Aorta (tissue), 5 donors: ENCODE measurements at places on chromosomes 1 and 21. TPM values are rescaled to one million over a fixed set of nuclear protein-coding genes. Genes with fewer than 3 reads are reported as not detected.
A peak's percentile ranks its signal among the peaks of the same experiment; 100 is the strongest.

KIAA0040 gene
- total RNA-seq, result 23.0 TPM

DNA sequence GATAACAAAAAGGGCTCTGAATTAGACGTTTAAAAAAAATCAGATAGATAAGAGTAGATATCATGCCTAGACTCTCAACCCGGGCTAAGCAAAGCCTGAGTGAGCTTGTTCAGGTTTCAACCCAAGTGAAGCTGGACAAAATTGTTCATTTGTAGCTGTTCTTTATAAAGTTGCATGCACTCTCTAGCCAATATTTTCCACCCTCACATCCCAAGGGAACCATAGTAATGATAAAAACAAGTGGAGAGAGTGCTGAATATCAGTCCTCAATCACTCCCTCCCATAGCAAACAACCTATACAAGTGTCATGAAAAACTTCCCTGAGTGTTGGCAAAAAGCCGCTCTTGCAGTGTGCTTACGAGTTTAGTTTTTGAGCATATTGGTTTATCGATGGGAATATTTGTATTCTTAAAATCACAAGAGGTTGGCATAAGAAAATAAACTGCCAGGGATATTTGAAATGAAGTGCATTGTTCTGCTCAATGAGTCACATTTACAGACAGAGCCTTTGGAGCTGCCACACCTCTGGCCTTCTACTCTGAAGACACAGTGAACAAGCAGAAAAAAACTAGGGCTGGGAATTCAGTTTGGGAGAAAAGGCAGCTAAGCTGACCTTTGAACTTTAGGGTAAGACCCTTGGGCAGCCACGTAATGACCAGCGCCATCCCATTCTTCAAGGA is 2.2 kb upstream of the CLCA2 start:
- no peak overlapping the region for H3K4me3 ChIP-seq
- DNase-seq, result no peak
- no peaks in the 10 kb centered on the region for H3K4me1 ChIP-seq
- H3K27ac ChIP-seq, result no peak overlapping the region

DSCAM gene
- total RNA-seq, result not detected

DNA sequence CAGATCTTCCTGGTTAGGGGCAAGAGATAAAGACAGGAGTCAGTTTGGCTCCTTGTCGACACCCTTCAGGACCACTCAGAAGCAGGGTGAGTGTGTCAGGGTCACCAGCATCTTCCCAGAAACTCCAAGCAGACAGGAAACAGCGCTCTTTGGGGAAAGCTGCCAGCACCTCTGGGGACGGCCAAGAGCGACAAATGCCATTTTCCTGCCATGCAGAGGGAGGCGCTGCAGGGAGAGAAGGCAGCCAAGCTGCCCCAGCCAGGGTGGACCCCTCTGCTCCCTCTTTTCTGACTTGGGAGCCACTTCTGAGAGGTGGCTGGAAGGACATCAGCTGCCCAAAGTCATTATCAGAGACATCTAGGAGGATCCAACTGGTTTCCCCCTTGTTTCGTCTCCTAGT is 29.0 kb downstream of the SIM2 start:
- no peaks in the 10 kb centered on the region for H3K36me3 ChIP-seq
- no peak overlapping the region for H3K4me3 ChIP-seq

DNA sequence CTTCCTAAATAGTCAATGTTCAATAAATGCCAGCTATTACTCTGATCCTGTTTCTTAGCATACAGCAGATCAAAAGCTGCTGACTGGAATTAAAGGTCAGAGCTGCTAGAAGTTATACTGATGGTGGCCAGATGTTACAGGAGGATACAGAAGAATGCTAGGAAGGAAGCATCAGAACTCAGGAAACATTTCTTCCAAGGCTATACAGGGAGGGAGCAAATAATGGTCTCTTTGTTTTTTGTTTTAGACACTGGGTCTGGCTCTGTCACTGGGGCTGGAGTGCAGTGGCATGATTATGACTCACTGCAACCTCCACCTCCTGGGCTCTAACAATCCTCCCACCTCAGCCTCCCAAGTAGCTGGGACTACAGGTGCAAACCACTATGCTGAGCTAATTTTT is 175.5 kb downstream of the RGS7 start:
- H3K36me3 ChIP-seq, result no peaks in the 10 kb centered on the region
- H3K4me3 ChIP-seq, result no peak overlapping the region
- H3K27me3 ChIP-seq, result no peaks in the 10 kb centered on the region
- H3K27ac ChIP-seq, result no peak overlapping the region
- DNase-seq, result no peak

GRCh38 chr1:85200463-85201339 is at the start of gene SYDE2:
SYDE2 (minus strand) TSS chr1:85201016; CDS start chr1:85200996, 20 bp downstream.
- peak within 1 kb of the TSS; percentile 90 for H3K27ac ChIP-seq
- no peaks in the 10 kb centered on the region for H3K36me3 ChIP-seq
- DNase-seq, result peak; percentile 91
- H3K4me1 ChIP-seq, result no peaks in the 10 kb centered on the region
- H3K27me3 ChIP-seq, result no peaks in the 10 kb centered on the region

DNALI1 gene
- 6.2 TPM for total RNA-seq

- no peaks in the 10 kb centered on the region for H3K36me3 ChIP-seq
- H3K27me3 ChIP-seq, result no peaks in the 10 kb centered on the region
- no peaks in the 10 kb centered on the region for H3K4me1 ChIP-seq
Measured at GRCh38 chr1:118989006-118989815, 1.1 kb upstream of the TBX15 start.

- H3K36me3 ChIP-seq, result no peaks in the 10 kb centered on the region
- H3K4me3 ChIP-seq, result peak overlapping the region; percentile 51
- peak; percentile 97 for DNase-seq
Measured at GRCh38 chr1:155134880-155135414, 705 bp upstream of the SLC50A1 start.

WNT4 gene
- not detected for total RNA-seq

FLVCR1 gene
- 7.7 TPM for total RNA-seq

ADORA1 gene
- 2.5 TPM for total RNA-seq

CD2 gene
- total RNA-seq, result 4.3 TPM

STIL gene
- 2.9 TPM for total RNA-seq

MPL gene
- total RNA-seq, result 0.18 TPM

DNA sequence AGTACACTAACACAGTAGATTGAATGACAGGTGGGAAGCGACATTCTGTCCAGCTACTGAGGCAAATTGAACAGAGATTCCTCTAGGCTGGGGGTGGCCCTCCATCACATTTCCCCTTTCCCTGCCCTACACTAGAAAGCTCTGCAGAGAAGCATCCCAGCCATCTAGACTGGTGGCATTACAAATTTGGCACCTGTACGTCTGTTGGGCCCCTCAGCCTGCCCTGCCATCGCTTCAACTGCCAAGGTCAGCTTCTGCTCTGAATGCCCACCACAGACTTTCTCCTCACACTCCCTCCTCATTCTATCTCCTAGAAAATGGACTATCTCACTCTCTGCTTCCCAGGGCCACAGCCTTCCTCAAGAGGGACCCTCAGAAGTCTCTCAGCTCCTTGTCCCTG is 16.7 kb downstream of the TRABD2B start:
- no peak overlapping the region for H3K4me3 ChIP-seq
- no peaks in the 10 kb centered on the region for H3K27me3 ChIP-seq
- H3K27ac ChIP-seq, result no peak overlapping the region
- no peaks in the 10 kb centered on the region for H3K36me3 ChIP-seq
- no peak for DNase-seq
- no peaks in the 10 kb centered on the region for H3K4me1 ChIP-seq

DNA sequence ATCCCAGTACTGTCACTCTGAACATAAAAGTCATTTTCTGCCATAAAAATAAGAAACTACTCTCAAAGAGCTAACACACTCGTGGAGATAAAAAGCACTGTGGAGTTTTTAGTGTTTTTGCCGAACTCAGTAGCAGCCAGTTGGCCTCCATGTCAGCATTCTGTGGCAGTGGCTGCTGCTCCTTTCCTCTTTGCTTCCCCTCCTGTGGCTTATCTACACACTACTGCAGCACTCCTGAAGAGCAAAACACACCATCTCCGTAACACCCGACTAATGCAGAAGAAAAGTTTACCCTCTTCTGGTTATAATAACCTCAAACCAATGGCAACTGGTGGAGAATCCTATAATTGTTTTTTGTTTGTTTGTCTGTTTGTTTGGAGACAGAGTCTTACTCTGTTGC is 44.9 kb downstream of the RAB3GAP2 start:
- H3K27me3 ChIP-seq, result no peaks in the 10 kb centered on the region
- H3K27ac ChIP-seq, result no peak overlapping the region
- H3K36me3 ChIP-seq, result peaks cover 3% of the 10 kb centered on the region
- DNase-seq, result no peak

DNA sequence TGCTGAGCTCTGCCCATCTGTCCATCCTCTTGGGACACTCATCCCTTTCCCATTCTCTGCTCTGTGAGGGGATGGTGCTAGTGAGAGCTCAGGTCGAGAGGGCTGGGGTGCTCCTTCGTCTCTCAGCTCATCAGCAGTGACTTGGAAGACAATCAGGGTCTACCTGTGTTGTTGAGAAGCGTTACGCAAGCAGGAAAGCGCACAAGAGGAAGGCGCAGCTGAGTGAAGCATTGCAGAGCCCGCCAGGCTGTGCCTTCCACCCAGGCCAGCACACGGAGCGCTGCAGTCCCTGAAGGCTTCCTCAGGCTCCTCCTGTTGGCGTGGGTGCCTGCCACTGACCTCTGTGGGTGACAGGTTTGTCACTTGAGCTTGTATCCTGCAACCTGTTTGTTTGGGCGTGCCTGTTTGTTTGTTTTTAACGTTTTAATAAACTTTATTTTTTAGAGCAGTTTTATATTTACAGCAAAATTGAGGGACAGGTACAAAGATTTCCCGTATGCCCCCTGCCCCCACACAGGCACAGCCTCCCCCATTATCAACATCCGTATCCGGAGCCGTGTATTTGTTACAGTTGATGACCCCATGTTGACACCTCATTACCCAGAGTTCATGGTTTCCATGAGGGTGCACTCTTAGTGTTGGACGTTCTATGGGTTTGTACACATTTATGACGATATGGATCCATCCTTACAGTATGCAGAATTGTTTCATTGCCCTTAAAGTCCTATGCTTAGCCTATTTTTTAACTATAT is 36.7 kb downstream of the ADARB1 start:
- no peak overlapping the region for H3K27ac ChIP-seq
- peaks cover 2% of the 10 kb centered on the region for H3K4me1 ChIP-seq
- H3K27me3 ChIP-seq, result no peaks in the 10 kb centered on the region
- H3K4me3 ChIP-seq, result no peak overlapping the region

SELENBP1 gene
- total RNA-seq, result 66.3 TPM

DNA sequence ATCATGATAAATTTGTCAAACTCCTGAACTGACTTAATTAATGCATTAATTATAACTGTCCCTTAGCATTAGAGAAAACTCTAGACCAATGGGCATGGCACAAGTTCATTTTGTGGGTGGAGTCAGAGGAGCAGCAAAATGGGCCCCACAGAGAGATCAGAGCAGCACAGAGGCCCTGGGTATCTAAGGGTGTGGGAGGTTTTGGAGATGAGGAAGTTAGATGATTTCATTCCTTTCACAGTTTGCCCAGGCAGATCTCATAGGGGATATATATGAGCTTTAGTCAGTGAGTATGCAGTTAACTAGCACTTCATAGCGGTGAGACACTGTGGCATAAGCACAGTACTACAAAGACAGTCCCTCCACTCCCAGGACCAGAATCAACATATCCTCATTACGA is 117.3 kb downstream of the MAB21L3 start:
- DNase-seq, result no peak
- no peaks in the 10 kb centered on the region for H3K27me3 ChIP-seq
- H3K4me3 ChIP-seq, result no peak overlapping the region

- DNase-seq, result no peak
- H3K27ac ChIP-seq, result no peak overlapping the region
- no peaks in the 10 kb centered on the region for H3K4me1 ChIP-seq
- H3K4me3 ChIP-seq, result no peak overlapping the region
- no peaks in the 10 kb centered on the region for H3K36me3 ChIP-seq
- no peaks in the 10 kb centered on the region for H3K27me3 ChIP-seq
Measured at GRCh38 chr1:214933375-214933774, 149.2 kb upstream of the KCNK2 start.
